Body of pancreas (tissue), 4 donors: ENCODE measurements at places on chromosomes 2 and 18.

GRCh38 chr2:172079416-172079815 lies 5.9 kb upstream of the DLX1 start:
- DNase-seq = no peak

GRCh38 chr2:71713581-71714580 lies 260.5 kb downstream of the DYSF start:
- no peak for DNase-seq

DNA sequence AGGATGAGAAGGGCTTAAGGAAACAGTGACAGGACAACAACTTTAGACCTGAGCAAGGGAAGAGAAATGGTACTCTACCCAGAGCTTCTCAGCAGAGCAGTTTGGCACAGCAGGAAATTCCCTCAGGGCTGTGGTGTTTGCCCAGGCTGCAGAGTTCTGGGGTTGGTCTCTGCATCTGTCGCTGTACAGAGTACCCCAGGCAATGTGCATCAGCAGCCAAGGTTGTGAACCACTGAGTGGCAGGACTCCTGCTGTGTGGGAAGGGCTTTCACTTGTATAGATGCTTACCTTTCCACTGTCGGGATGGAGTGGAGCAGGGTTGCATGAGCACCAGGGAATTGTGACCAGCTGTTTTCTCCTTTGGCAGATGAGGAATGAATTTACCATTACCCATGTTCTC lies 21.2 kb downstream of the STAMBP start:
- DNase-seq = no peak

GRCh38 chr2:66170744-66171330 lies 264.1 kb upstream of the MEIS1 start:
- no peak for DNase-seq

DNA sequence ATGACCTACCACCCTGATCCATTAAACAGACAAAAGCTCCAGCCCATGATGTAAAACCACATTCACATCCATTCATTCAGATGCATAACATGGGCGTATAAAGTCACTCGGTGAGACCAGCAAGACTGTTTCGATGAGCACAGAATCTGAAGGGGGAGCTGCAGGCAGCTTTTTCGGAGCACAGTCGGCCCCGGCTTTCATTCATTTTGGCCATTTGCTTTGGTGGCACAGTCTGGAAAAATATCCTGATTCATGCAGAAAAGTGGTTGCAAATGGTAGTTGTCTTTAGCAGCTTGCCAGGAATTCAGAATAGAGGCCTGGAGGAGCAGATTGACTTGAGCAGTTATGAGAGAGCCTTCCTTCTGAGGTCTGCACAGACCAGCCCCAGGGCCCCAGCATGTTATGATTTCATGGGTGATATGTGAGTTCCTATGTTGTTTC lies 11.2 kb downstream of the ARID5A start:
- DNase-seq = no peak

- no peak for DNase-seq
Measured at GRCh38 chr2:216348756-216349308, 23.5 kb downstream of the MARCHF4 start.
